ENCODE measurements at places on chromosomes 12 and 14.

GRCh38 chr12:128982933-128983332 is 129.7 kb downstream of the GLT1D1 start:
- no peak for DNase-seq

DNA sequence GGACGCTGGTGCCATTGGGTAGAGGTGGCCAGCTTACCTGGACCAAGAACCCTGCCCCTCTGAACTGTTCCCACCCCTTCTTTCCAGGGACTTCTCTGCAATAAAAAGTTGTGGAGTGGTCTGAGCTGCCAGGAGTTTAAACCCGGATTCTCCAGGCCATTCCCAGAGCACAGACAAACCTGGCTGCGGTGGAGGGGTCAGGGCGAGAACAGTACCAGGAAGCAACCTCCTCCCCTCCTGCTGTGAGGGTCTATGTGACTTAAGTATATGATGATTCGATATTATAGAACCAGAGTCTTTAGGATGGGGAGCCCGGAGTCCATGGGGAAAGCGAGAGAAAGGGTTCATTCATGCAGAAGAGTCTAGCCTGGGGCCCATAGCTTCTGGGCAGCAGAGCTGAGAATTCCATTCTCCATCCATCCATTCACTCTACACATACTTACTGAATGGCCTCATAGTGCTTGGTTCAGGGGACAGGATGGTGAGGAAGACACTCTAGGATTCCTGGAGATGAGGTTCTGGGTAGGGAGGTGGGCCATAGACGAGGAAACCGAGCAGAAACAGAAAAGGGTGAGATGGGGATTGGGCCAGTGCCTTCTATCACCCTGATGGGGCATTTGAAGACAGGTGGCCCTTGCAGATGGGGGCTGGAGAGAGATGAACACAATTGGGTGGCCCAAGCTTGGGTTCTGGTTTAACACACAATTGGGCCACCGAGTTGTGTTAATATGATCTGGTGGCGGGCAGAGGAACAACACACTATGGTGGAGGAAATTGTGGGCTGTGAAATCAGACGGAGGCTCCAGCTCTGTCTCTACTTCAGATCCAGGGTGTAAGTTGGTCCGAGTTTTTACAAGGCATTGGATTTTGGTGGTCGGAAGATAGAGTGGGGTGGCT is 5.2 kb downstream of the KRT86 start:
- no peak for DNase-seq

DNA sequence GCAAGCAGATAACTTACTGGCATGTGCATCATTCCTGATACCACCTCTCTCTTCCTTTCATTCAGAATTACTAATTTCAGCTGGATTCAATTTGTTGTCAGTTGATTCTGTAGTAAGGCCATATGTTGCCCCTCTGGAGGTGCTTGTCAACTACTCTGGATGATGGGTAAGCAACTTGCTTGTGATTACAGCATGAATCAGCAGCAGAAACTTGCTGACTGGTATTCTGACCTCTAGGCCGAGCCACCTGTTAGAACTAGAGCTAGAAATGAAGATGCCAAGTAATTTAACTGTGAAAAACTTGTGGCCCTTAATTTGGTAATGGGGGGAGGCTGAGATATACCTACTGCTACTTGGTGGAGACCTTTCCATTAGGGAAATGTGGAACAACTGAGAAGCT is 5.1 kb downstream of the RNF10 start:
- DNase-seq: peak; percentile 60

DNA sequence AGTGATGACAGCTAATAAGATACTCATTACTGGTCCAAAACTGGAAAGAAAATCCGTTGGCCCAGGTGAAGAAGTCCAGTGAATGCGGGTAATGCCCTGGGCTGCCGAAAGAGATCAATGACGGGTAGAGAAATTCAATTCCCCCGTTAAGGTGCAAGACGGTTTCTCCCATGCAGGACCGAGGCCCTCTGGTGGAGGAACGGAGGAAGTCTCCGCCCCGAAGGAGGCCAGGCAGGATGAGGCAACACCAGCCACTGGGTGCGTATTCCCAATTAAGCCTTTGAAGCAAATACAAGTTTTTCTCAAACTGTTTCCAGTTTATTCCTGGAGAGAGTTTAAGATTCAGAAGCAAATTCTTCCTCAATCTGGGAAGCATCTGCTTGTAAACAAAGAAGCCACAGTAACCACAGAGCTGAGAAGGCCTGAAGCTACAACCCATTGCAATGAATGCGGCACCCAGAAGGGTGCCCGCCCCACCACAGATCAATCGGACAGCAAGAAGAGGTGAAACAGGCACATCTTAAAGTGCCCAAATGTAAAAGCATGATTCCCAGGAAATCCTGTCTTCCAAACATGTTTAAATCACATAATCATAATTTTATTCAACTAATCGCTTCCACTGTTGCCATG is 118.5 kb downstream of the TTC7B start:
- DNase-seq: peak; percentile 79

DNA sequence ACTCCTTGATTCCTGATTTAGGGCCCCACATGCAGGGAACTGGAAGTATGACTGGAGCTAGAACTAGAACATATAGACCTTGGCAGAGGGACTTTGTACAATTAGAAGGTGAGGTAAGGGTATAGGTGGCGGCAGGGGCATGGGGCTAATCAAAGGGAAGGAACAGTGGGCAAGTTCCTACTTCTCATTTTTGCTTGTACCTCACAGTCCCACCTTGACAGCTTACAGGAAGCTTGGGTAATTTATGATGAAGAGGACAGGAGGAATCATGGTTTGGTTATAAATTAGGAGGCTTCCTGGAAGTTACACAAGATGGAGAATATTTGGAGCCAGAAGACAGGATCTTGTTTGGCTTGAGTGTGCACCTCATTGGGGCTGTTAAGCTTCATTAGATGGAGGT is 33.4 kb downstream of the SUSD6 start:
- DNase-seq: no peak

DNA sequence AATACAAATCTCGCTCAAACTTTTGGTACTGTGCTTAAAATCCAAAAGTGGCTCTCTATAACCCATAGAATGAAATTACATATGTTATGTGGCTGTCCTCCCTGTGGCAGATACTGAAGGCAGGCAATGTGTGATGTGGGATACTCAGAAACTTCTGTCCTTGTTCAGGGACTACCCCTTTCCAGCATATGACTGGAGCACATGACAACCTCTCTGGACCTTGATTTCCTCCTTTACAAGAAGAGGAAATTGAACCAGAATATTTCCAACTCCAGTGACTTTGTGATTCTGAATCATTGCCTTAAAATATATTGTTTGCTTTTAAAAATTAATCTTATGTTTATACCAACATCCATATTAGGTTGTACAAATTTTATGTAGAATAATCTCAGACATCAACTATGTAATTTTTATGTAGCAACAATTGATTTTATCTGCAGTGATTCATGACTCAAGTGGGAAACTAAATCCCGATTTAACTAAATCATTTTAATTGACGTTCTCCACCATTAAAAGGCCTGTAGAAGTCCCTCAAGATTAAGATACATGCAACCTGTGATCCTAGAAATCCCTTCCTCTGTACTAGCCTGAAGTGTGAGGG is 162.4 kb downstream of the AKAP6 start:
- DNase-seq: no peak

- DNase-seq: peak; percentile 24
Observed at GRCh38 chr12:31524791-31525495, 66.0 kb downstream of the DENND5B start.

DNA sequence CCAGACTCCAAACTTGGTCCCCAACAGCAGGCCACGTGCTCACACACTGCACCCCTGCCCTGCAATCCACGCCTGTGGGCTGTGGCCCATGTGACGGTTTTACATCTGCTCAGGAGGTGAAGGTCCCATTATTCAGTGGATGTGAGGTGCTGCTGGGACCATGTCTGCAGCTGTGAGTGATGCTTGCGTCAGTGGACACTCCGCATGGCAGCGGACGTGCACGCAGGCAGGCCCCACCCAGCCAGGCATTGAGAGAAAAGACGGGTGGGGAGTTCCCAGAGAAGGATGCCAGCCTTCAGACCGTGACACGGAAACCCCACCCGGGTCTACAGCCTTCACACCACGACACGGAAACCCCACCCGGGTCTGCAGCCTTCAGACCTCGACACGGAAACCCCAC is 67.6 kb downstream of the NOC4L start:
- no peak for DNase-seq

GRCh38 chr12:123897221-123897620 is 75.4 kb downstream of the CCDC92 start:
- no peak for DNase-seq

GRCh38 chr12:54173066-54173726 is 15.6 kb downstream of the SMUG1 start:
- DNase-seq: no peak

GRCh38 chr12:108980831-108981618 is 39.8 kb downstream of the SVOP start:
- no peak for DNase-seq

- no peak for DNase-seq
Observed at GRCh38 chr14:94665121-94665520, 52.9 kb downstream of the SERPINA3 start.

- DNase-seq: peak; percentile 9
Observed at GRCh38 chr12:94458877-94459727, 565 bp downstream of the CEP83 start.

- DNase-seq: no peak
Observed at GRCh38 chr12:25051171-25051570, 102.3 kb upstream of the BCAT1 start.

DNA sequence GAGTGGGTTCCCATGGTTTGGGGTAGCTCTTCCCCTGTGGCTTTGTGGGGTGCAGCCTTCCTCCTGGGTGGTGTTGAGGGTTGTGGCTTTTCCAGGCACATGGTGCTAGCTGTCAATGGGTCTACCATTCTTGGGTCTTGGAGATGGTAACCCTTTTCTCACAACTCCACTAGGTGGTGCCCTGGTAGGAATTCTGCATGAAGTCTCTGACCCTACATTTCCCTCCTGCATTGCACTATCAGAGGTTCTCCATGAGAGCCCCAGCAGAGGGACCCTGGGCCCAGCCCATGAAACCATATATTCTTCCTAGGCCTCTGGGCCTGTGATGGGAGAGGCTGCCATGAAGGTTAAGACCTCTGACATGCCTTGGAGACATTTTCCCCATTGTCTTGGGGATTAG is 1093.3 kb downstream of the SLC16A7 start:
- DNase-seq: no peak

DNA sequence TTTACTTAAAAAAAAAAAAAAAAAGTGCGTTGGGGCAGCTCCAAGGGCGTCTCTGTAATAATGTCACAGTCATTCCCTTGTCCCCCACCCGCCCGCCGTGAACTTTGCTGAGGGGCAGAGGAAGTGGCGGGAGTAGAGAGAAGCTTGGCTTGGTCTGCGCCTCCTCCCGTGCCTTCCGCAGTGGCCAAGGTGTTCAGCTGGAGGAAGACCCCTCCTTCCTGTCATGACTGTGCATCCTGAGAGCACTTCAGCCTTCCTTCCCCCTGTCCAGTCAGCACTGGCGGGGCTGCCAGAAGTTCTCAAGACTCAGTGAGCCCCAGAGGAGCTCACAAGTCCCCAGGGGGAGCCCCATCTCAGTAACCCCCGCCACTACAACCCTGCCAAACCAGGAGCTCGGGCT is 32.2 kb downstream of the AACS start:
- DNase-seq: no peak

DNA sequence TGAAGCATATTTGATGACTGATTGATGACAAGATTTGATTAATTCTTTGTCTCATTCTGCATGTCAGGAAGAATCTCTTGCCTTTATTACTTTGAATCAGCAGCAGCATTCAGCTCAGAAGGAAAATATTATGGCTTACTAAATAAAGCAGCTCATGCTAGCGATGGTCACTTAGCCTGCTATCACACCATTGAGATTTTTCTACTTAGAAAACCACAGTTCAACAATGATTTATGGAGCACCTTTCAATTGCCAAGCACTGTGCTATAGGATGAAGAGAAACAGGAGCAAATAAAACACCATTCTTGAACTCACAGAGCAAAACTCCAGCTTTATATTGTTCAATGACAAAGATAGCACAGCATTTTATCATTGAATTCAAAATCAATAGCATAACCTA is 197.7 kb downstream of the CPNE8 start:
- DNase-seq: no peak

DNA sequence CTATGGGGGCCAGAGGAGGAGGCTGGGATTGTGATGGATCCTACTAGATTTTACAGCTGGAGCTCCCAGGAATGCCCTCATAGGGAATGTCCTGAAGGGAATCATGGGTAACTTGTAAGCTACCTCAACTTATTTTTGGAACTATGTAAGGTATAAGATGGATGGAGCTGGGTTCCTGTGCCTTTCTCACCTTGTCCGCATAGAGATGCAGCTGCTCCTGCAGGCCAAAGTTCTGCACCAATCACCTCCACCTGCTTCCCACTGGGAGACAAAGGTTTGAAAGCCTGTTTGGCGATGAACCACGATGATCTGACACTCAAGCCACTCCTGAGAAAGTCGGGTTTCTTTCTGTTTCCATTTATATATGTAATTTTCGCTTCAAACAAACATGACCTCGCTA is 648 bp upstream of the AKAP5 start:
- DNase-seq: no peak

GRCh38 chr12:6076776-6077691 is 47.4 kb downstream of the VWF start:
- no peak for DNase-seq

- DNase-seq: no peak
Observed at GRCh38 chr14:56161658-56162057, 43.4 kb downstream of the PELI2 start.

GRCh38 chr12:124919521-124920352 is 5.3 kb upstream of the UBC start:
- peak; percentile 84 for DNase-seq

DNA sequence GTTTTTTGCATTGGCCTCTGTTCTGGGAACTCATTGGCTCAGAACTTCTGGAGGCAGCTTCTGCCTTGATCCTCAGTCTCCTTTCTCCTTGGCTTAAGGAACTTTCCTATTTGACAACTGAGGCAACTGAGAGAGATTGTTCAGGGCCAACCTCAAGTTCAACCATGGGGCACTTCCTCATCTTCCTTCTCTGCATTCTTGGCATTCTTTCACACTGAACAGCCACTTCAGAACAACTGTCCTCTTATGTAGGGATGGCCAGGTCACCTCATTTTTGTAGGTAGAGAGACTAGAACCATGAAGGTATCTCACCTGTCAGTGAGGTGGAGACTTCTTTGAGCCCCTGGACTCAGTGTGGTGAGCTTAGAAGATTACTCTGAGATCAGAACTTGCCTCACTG is 63.0 kb upstream of the NRXN3 start:
- DNase-seq: no peak

DNA sequence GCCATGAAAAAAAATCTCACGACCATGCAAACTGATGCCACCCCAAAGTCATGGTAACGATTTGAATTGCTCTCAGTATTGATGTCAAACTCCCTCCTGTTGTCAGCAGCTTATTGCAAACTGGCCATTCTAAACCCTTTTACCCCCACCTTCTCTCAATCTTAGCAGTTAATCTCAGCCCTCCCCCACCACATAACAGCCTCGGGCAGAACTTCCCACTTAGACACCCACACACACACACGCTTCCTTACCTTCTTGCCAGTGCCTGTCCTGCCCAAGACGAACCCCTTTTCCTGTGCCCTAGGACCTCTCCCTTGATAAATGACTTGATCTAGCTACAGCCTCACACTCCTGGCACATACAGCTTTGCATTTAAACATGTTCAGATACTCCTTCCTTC is 56.6 kb downstream of the GPATCH2L start:
- DNase-seq: no peak

- DNase-seq: no peak
Observed at GRCh38 chr12:132467511-132467910, 22.4 kb upstream of the FBRSL1 start.

Measured in activated CD4-positive, alpha-beta T cell treated with anti-CD3 and anti-CD28 coated beads, Interleukin-2, Interleukin-4, amounts not matched to agents 100 ng/mL and 50 ng/mL, durations not matched to agents 16 hours and 8 hours (primary cell).